ENCODE measurements at places on chromosomes 16 and 17.

DNA sequence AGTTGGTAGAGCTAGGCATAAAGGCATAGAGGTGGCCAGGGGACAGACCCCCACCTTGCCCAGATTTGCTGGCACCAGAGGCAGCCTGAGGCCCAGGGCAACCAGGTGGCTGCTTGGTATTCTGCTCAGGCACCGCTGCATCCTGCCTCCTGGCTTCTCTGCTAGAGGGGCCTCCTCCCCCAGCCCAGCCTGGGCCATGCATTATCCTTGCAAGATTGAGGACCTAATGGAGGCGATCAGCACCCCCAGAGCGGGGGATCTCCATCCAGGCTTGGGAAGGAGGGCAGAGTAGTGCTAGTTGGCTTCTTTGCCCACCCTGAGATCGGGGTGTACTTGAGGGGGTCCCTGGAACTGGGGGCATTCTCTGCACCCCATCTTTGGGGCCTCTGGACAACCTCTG, 23.8 kb downstream of the CDK5RAP3 start:
- no peak for DNase-seq

- no peak for DNase-seq
Observed at GRCh38 chr17:19650826-19651225, 2.3 kb downstream of the ALDH3A2 start.

DNA sequence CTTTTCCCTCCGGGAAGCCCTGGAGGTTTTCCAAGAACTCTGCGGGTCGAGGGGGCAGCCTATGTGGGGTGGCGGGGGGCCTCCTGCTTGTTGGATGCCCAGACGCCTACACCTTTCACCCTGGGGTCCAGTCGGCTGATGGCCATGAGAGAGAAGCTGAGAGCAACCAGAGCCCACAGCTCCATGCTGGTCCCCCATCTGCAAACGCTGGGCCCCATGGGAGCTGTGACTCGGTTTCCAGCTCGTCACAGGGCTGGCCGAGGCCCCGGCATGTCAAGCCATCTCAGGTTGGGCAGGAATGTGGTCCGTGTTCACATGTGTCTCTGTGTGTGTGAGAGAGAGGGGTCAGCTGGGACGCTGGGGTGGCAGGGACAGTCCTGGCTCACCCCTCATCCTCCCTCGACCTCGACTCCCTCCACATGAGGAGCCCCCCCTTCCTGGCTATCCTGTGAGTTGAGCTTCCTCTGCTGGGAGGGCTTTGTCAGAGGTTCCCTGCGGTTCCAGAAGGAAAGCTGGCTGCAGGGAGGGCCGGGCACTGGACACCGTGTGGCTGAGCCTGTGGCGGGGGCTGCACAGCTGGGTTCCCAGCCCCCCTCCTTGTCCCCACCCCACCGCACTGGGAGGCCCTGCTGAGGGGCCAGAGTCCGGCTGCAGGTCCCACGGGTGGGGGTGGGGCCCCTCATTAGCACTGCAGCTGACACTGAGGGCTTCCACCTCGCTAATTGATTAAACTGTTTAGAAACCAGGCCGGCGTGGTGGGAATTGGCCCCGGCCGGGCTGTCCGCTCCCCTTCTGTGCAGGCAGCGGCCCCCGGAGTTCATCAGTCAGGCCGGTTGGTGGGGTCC, 19.1 kb downstream of the METRNL start:
- no peak for DNase-seq

DNA sequence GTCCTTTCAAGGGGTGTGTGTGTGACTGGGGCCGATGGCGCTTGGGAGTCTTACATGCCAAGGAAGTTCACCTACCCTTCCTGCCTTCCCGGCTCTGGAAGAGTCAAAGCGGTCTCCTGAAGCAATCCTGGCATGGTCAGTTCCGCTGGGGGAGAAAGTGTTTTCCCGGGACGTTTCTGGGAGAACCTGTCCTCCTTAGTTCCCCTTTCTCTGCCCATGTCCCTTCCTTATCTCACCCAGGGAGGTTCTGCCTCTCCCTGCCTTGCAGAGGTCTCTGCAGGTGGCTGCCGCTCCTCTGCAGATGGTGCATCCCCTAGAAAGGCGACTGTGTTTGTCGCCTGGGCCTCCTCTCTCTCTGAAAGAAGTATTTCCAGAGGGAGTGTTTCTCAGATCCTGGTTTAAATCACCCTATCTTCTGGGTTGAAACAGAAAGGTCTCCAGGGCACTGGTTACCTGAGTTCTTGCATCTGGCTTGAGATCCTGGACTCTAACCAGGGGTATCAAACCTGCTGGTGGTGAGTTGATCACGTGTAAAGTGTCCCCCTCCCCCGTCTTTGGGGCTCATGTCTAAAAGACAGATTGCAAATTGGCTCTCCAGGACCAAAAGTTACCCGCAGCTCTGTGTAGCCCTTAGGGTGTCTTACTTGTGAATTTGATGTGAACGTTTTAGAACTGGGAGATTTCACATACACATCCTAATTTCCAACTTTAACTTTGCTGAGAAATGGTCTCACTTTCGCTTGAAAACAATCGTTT, 1.9 kb downstream of the PRKCB start:
- DNase-seq: no peak

- no peak for DNase-seq
Observed at GRCh38 chr17:69060822-69061221, at the start of gene ABCA9. Gene ABCA9 (minus strand): TSS chr17:69060927. CDS start chr17:69051126, 9,801 bp downstream.

DNA sequence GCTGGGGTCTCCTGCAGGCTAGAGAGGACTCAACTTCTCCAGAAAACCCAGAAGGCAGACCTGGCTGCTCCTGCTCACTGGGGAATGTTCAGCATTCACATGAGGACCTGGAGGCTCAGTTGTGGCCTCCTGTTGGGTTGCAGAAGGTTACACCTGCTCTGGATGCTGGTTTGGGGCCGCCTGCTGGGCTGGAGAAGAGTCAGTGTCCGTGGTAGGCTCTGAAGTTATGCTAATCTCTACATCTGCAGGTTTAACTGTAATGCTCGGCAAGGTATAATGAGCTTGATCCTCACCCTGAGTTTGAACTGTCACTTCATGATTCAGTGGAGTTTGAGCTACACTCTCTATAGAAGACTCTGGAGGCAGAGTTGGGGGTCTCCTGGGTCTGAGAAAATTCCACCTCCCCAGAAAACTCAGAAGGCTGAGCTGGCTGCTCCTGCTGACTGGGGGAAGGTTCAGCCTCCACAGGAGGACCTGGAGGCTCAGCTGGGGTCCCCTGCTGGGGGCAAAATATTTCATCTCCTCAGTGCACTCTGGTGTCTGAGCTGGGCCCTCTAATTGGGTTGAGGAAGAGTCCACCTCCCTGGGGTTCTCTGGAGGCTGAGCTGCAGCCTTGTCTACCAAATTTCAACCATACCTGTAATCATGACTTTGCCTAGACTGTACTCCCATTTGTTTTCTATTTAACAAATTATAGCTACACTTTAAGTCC, 23.5 kb downstream of the RDM1 start:
- DNase-seq: no peak

DNA sequence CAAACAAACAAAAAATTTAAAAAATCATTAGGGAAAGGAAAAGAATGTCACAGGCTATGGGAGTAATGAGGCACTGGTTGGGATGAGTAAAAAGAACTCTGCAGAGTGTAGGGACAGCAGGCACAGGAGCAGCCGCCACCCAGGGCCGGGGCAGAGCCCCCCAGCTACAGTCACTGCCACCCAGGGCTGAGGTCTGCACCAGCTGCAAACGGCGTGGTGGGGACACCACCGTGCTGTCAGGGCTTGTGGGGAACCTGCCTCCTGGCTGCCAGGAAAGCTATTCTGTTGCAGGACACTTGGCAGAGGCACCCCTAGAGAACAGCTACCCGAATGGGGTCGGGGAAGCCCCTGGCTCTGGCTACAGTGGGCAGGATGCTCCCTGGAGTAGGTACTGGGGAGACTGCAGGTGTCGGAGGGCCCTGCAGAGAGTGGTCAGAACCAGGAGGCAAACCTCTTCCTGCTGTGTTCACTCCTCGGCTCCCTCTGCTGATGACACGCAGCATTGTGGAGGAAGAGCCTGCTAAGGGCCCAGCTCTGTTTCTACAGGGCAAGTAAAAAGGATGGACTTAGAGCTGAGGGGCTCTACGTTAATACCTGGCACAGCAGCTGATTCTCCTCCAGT, 32.3 kb upstream of the CAPN15 start:
- no peak for DNase-seq

GRCh38 chr16:2143878-2144485, 4.4 kb upstream of the RAB26 start:
- no peak for DNase-seq

GRCh38 chr16:3465911-3466584, 22.6 kb downstream of the NAA60 start:
- DNase-seq: no peak

Measured in NCI-H1694 treated with DMSO at 0.1 percent for 48 hours (cell line).